ENCODE measurements at places on chromosomes 1 and 21.

- no peak for DNase-seq
Measured at GRCh38 chr21:25281134-25281533, 326.1 kb downstream of the MRPL39 start.

DNA sequence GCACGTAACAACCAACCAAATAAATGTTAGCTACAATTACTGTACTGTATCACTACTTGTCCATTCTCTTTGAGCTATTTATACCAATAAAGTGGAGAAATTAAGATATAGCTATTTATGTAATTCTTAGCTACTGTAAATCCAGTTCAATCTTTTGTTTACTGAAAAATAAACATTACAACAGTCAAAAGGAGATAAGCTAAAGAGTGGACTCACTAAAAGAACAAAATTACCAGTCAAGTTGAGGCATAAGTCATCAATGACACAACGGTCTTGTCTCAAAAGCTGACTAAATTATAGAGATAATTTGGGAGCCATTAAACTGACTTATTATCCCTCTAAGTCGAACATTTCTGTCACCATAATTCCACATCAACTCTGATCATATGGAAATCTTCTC is 22.5 kb downstream of the TGFBR3 start:
- no peak for DNase-seq

GRCh38 chr1:31751822-31752241 is 12.3 kb downstream of the ADGRB2 start:
- DNase-seq, result no peak

- DNase-seq, result no peak
Measured at GRCh38 chr1:84385347-84385746, 12.9 kb upstream of the DNASE2B start.

GRCh38 chr1:19329188-19329587 is 17.1 kb downstream of the SLC66A1 start:
- DNase-seq, result no peak

GRCh38 chr1:184299406-184299790 is 87.4 kb upstream of the C1orf21 start:
- no peak for DNase-seq

DNA sequence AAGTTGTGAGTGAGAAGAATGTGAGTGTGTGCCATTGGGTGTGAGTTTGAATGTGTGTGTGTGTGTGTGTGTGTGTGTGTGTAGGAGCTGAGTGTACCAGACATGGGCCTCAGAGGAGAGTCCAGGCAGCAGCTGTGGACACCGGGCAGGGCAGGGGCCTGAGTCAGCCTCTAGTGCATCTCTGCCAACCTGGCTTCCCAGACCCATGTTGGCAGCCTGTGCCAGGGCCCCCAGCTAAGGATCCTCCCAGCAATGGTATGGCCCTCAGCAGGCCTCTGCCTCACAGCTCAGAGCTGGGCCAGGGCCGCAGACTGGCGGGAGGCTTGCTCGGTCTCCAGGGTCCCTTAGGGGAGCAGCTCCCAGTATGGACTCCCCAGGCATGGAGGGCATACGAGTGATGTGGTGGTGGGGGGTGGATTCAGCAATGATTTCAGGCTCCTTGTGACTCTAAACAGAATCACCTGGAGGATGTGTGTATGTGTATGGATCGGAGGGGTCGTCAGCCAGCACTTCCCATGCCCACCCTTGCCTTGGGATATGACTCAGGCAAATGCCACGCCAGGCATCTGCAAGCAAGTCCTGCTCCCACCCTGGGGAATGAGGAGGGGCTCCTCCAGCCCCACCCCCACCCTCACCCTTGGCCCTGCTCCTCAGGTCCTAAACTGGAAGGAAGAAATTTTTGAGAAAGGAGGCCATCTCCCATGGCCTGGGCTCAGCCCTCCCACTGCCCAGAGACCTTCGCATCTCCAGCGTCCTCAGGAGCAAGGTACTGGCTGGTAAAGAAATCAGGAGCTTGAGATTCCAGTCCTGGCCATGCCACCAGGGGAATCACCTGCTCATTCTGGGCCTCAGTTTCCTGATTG is 1.8 kb upstream of the FOXO6 start:
- no peak for DNase-seq

DNA sequence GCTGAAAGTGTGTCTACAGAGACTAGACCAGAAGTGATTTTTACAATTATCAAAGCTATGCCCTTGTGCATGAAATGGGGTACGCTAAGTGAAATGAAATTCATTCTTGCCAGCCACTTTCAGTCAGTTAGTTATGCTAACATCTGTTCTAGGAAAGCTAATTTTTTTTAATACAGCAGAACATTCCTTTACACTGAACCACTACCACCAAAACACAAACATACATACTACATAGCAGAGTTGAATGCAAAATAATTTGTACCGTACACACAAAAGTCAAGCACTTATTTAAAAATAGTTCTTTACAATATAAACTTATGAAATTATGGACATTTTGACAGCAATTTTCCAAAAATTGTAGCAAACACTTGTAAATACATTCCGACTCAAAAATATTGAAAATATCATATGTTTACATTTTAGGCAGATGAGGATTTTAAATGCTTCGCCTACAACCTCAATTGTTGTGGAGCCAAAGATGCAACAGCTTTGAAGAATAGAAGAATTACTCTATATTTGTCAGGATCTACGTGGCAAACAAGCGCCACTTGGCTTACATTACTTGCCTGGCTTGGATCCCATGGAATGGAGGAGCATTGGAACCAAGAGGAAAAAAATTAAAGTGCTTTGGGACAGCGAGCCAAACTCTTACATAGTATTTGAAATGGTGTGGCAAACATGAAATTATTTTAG is 30.6 kb downstream of the WLS start:
- DNase-seq, result no peak

DNA sequence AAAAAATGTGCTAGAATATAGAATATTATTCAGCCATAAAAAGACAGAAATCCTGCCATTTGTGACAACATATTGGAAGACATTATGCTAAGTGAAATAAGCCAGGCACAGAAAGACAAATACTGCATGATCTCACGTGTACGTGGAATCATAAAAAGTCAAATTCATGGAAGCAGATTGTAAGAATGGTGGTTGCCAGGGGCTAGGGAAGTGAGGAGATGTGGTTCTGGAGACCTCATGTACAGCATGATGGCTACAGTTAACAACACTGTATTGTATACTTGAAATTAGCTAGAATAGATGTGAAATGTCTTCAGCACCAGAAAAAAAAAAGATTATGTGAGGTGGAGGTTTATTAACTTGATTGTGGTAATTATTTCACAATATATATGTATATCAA is 166.4 kb downstream of the ZZZ3 start:
- no peak for DNase-seq

DNA sequence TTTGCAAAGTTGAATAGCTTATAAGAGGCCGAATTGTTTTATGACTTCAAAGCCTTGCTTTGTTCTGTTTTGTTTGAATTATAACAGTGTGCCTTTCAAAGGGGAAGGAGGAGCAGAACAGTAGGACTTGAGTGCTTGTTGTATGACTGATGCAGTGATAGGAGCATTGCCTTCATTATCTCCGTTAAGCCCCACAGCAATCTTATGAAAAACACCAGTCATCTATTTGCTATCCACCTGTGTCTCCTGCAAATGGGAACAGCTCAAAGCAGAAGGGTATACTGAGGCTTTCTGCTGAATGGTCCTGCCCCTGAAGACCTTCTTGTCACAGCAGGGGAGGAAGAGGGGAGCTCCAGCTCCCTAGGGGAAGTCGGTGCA is 127.5 kb downstream of the RNF220 start:
- no peak for DNase-seq

- no peak for DNase-seq
Measured at GRCh38 chr1:217150366-217150765, 427.1 kb upstream of the ESRRG start.

DNA sequence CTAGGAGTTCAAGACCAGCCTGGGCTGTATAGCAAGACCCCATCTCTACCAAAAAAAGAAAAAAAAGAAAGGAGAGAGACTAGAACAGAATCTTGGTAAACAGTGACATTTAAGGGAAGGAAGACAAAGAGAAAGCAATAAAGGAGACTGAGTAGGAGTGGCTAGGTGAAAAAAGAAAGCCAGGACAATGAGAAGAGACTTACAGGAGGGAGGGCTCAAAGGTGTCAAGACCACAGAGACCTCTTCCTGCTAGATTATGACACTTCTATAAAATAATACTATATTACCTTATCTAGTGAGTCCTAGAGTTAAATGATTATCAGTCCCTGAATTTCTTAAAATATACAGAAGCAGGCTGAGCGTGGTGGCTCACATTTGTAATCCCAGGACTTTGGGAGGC is 10.1 kb upstream of the EPRS1 start:
- no peak for DNase-seq

- DNase-seq, result no peak
Measured at GRCh38 chr1:101154547-101154946, 82.3 kb upstream of the S1PR1 start.

- DNase-seq, result no peak
Measured at GRCh38 chr1:153567621-153568366, 2.1 kb upstream of the S100A2 start.

GRCh38 chr1:19042675-19043578 is 86.5 kb upstream of the IFFO2 start:
- DNase-seq, result no peak

- DNase-seq, result no peak
Measured at GRCh38 chr1:240093120-240093961, 1.7 kb downstream of the FMN2 start.

- DNase-seq, result no peak
Measured at GRCh38 chr21:26423511-26423910, 149.6 kb downstream of the CYYR1 start.

GRCh38 chr1:4611563-4612341 is 42.7 kb upstream of the AJAP1 start:
- DNase-seq, result no peak

- no peak for DNase-seq
Measured at GRCh38 chr21:42027822-42028765, 17.9 kb upstream of the ZBTB21 start.

DNA sequence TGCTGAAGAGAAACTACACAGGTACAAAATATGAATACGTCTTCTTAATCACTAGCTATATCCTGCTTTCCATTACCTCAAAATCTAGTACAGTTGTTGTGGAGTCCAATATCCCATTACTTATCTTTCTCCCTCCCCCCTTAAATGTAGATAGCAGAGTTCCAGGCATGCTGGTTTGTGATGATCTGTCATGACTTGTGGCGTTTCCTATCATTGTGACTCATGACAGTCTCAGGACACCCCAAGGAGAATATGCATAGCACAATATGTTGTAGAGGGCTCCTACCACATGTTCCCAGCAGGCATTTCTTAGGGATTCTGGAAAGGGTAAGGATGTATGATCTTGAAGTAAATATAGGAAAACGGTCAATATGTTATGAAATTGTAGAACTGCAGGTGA is 206.9 kb downstream of the USH2A start:
- DNase-seq, result no peak

GRCh38 chr1:15090373-15090772 is 63.2 kb upstream of the TMEM51 start:
- DNase-seq, result no peak

DNA sequence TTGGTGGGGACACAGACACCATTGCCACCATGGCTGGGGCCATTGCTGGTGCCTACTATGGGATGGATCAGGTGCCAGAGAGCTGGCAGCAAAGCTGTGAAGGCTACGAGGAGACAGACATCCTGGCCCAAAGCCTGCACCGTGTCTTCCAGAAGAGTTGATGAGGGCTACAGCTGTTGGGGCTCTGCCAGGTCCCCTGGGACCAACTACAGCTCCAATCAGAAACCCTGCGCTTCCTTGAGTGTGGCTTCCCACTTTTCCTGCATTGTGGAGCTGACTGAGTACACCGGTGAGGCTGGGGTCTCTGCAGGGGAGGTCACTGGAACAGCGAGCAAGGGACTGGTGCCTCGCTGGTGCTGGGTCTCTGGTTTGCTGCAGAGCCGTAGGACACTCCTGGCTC is 4.5 kb downstream of the ADPRS start:
- DNase-seq, result no peak

GRCh38 chr1:2031546-2032540 is 12.7 kb downstream of the GABRD start:
- no peak for DNase-seq

DNA sequence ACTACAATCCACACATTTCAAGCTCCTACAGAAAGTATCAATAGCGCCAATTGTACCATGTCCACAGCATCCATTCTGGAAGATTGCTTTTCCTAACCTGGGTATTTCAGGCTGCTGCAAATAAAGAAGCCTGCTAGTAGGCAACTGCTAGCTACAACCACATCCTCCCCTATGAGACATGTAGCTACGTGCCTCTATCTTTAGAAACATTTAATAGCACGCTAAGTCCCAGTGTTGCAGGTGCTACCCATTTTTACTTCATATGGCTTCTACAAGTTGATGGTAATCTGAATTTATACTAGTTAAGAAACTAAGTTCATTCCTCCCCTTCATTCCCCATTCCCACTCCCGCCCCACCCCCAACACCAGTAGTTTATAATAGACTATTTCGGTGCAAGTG is 7.4 kb upstream of the AMPD1 start:
- DNase-seq, result no peak

GRCh38 chr1:41073971-41074370 is 52.4 kb upstream of the SLFNL1 start:
- DNase-seq, result no peak

GRCh38 chr21:32776743-32777142 is 5.2 kb upstream of the PAXBP1 start:
- DNase-seq, result no peak

DNA sequence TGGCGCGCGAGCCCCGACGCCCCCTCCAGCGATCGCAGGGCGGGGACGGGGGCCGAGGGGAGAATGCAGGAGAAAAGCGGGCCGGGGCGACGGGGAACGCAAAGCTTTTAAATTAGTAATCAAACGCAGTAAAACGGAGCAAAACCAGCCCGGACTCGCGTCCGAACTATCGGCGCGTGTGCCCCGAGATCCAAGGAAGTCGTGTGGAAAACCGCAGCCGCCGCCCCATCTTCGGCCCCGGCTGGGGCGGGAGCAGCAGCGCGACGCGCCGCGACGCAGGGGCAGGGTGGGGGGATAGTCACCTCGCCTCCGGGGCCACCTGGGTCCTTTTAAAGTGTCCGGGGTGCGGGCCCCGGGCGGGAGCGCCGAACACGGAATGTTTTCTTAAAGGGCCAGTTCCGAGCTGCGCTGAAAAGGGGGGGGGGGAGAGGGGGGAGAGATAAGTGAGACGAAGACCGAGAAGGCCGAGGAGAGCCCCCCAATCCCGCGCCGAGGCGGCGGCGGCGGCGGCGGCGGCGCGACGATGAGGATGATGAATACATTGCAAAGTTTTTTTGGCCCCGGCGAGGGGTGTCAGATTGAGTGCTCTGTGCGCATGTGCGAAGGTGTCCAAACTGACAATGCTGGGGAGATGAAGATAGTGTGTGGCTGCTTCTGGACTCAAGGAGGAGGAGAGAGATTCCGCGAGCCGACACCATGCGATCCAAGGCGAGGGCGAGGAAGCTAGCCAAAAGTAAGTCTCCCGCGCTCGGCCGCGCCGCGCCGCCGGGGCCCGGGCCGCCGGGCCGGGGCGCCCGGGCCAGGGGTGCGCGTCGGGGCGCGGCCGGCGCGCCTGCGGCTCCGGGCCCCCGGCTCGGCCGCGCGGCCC is at the start of gene PRDM16:
Gene PRDM16, plus strand, starts transcription at position 640 of the 868 bp plus-strand sequence. Its CDS starts 57 bp downstream, at position 697.
- DNase-seq, result no peak

- no peak for DNase-seq
Measured at GRCh38 chr1:47226121-47226838, 5.7 kb downstream of the TAL1 start.

GRCh38 chr1:12604114-12604874 is 13.7 kb downstream of the DHRS3 start:
- DNase-seq, result no peak
